Glutamatergic neuron (in vitro differentiated cells): ENCODE measurements at places on chromosomes 1 and 21. TPM values are rescaled to one million over a fixed set of nuclear protein-coding genes. Genes with fewer than 3 reads are reported as not detected.

NBPF20 gene
- 1.2 TPM for total RNA-seq

TMCC2 gene
- 80.1 TPM for total RNA-seq

ZMPSTE24 gene
- 32.8 TPM for total RNA-seq

FAM163A gene
- not detected for total RNA-seq

TADA1 gene
- 15.9 TPM for total RNA-seq

CD5L gene
- total RNA-seq, result not detected

CCDC17 gene
- 3.8 TPM for total RNA-seq

LRRC38 gene
- total RNA-seq, result not detected

PADI4 gene
- not detected for total RNA-seq
